ENCODE measurements at places on chromosomes 2 and 18.

DNA sequence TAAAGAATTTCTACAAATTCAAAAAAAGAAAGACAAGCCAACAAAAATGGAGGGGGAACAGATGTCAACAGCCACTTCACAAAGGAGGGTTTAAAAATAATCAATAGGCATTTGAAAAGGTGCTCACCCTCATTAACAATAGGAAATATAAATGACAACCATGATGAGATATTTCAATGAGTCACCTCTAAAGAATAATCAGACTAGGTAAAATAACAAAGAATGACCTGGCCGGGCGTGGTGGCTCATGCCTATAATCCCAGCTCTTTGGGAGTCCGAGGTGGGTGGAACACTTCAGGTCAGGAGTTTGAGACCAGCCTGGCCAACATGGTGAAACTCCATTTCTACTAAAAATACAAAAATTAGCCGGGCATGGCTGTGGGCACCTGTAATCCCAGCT lies 133.6 kb downstream of the KCNE4 start:
- DNase-seq = no peak

GRCh38 chr18:39795350-39795749 lies 2159.7 kb upstream of the PIK3C3 start:
- DNase-seq = no peak

- DNase-seq = no peak
Observed at GRCh38 chr2:170165129-170165528, 12.8 kb upstream of the MYO3B start.

- no peak for DNase-seq
Observed at GRCh38 chr2:216183462-216183861, 74.3 kb downstream of the XRCC5 start.

DNA sequence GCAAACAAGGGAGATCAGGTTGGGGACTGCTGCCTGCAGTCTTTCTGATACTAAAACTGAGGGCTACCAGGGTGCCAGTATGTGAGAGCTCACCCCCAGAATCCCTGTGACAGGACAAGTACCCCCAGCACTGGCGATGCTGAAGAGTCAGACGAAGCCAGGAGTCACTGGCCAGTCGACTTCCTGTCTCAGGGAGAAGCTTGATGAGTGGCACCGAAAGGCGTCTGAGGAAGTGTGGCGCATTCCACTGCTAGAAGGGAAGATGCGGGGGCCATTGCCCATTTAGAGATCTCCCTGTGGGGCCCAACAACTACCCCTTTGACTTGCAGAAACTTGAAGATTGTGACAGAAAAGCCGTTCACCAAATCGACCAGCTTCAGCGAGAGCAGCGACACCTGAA lies 22.0 kb downstream of the MXD1 start:
- DNase-seq = no peak

DNA sequence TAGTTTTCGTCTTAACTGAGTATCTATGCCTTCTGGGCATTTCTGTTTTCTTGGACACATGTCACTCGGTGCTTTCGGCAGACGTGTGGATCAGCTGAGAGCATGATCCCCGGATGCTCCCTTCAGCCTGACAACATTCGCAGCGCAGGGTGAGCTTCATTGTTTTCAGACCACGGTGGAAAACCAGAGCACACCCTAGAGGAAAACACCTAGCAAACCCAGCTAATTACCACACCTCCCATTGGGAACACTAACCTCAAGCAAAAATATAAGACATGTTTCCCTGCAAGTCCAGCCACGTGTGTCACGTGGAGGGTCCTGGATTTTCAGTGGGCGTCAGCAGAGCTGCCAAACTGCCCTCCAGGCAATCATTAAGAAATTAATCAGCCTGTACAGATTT lies 31.0 kb downstream of the ANKRD29 start:
- DNase-seq = no peak

Data from right cardiac atrium (tissue), 5 donors.